ENCODE measurements at places on chromosomes 2 and 18.

- no peak for DNase-seq
Measured at GRCh38 chr2:230217424-230217823, 2.4 kb downstream of the SP110 start.

DNA sequence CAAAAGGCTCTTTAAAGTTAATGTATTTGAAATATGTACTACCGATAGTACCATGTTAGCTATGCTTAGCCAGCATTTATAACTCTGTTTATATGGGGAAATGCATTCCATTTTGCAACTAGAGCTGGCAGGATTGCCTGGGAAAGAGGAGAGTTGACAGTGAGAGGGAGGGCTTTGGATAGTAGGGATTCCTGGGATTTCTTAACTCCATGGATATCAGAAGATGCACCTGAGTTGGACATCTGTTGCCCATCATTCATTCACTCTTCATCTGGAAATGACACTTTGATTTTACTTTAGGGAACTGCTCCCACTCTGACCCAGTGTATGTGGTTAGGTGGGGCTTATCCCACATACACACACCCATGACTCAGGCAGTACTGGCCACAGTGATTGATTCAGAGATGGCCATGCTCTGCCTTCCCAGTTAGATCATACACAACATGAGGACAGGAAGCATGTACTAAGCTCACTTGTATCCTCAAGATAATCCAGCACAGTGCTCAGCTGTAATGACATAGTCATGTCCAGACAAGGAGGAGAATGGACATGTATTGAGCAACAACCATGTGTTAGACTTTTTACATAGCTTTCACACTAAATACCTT is 248.8 kb downstream of the MREG start:
- peak; percentile 91 for DNase-seq

- no peak for DNase-seq
Measured at GRCh38 chr2:190849774-190850173, 30.8 kb upstream of the GLS start.

- DNase-seq, result no peak
Measured at GRCh38 chr2:127650041-127650784, 4.3 kb downstream of the GPR17 start.

DNA sequence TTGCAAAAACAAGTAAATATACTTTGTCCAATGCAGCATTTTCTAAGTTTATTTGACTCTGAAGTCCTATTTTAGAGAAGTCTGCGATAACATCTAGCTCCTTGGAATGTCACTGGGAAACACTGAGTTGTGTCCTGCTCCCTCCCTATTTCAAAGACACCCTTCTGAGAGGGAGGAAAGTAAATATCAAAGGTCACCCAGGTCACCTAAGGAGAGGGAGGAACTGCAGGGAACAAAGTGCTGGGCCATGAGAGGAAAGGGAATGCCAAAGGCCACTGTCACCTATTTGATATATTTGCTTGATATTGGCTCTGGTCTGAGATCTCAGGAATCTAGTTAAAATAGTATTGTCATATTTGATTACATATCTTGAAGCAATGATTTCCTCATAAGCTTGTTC is 201.3 kb downstream of the GCA start:
- no peak for DNase-seq

DNA sequence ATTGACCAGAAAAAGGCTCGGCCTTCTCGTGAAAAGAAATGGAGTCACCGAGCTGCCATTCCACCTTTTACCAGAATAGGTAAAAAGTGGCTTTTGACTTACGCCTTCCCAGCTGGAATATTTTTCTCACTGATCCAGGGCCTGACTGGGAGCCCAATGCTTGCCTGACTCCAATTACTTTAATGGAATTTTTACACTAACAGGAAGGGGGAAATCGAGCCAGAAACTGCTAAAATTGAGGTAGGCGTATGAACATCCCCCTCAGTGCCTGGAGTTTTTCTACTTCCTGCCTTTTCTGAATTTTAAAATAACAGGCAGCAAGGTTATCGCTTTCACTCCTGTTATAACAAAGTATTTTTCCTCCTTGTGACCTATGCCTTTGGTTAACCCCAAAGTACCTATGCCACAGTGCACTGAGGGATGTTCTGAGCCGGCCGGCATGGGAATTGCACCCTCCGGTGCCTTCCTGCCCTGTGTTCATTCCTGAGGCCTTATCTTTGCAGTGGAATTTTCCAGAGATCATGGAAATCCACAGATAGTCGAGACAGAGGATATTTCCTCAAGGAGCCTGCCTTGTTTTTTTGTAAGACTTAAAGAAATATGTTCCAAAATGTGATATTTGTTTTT is 18.3 kb upstream of the RPL31 start:
- no peak for DNase-seq

DNA sequence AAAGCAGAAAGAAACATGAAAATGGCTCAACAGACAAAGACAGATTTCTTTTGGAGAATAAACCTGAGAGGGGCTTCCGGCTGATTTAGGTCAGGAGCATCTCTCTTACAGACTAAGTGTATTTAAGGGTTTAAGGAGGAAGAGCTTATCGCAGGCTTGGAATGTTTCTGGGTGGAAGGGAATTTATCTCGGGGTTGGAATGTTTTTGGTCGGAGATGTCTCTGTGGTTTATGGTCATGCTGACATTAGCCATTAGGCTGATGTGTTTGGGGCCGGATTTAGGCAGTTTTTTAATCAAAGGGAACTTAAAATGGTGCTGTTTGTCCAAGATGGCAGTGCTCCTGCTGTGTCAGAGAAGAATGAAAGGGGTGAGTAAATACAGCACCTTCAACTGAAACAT is 14.4 kb upstream of the PSMA8 start:
- DNase-seq, result no peak

GRCh38 chr2:44330801-44331200 is 30.5 kb downstream of the PREPL start:
- no peak for DNase-seq

DNA sequence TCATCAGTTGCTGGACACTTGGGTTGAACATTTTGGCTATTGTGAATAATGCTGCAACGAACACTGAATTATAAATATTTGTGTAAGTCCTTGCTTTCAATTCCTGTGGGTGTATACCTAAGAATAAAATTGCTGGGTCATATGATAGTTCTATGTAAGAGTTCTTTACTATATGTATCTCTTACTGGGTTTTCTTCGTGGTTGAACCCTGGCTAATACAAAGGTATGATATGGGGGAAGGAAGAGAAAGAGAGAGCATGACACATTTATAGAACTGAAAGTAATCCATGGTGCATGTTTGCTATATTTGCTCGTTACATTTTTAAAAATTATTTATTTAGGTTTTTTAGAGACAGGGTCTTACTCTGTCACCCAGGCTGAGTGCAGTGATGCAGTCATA is 143.1 kb upstream of the GAREM1 start:
- no peak for DNase-seq

- no peak for DNase-seq
Measured at GRCh38 chr2:11079136-11079824, 76.0 kb upstream of the SLC66A3 start.

- DNase-seq, result no peak
Measured at GRCh38 chr2:179250095-179250494, 14.5 kb downstream of the SESTD1 start.

DNA sequence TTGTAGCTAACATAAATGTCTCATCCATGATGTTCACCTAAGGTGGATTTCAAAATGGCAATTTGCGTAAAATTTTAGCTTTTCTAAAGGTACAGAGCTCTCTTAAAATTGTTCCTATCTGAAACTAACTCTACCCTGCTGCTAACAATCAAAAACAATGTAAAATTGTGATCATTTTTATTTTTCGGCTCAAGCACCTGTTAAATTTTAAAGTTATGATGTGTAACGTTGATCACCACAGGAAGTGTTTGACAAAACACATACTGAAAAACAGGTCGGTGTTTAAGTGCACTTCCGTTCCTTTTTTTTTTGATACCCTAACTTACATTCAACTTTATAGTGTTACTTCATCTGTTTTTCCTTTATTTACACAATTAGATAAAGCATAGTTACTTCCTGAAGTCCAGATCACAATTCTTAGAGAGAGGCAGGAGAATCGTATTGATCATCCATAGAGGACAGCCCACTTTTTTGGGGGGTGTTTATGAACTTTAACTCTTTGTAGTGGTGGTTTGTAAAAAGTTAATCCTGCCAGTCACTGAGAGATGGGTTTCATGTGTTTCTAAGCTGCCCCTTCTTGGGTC is 6.0 kb upstream of the NCK2 start:
- DNase-seq, result no peak

GRCh38 chr2:127465258-127465657 is 47.0 kb downstream of the PROC start:
- no peak for DNase-seq

- DNase-seq, result no peak
Measured at GRCh38 chr2:175431101-175431946, 249.8 kb upstream of the ATP5MC3 start.

DNA sequence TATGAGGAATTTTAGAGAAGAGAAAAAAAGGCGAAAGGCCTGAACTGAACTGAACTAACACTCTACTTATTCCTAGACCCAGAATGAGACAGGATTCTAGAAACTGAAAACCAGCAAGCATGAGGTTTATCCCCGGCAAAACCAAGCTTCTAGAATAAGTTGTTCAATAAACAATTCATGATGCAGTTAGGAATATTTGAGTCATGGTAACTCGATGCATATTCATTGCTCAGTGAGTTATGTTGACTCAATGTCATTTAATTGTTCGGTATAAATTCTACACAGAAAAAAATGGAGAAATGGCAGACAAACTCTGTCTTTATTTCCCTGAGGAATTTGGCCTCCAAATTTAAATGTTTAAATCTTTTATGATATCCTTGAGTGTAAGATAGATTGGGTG is 321.5 kb downstream of the SATB2 start:
- no peak for DNase-seq

- no peak for DNase-seq
Measured at GRCh38 chr18:79615091-79615490, 64.5 kb upstream of the CTDP1 start.

GRCh38 chr2:68878753-68879152 is 7.6 kb upstream of the BMP10 start:
- no peak for DNase-seq

- DNase-seq, result no peak
Measured at GRCh38 chr2:231512222-231512621, 18.0 kb downstream of the NMUR1 start.

DNA sequence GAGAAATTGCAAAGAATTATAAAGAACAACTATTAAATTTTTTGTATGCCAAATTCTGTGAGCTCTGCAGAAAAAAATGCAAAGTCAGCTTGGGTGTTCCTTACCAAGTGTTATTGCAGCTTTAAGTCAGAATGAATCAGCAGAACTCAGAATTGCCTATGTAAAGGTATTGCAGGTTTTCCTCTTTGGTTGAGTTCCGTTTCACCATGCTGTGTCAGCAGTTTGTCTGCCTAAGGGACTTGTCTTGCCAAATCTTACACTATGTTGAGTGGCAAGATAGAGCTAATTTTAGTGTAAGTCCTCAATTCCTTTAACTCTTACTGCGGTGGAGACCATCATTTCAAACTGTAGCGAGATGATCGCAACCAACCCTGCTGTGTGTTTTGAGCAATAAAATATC is 38.8 kb downstream of the ADAM23 start:
- DNase-seq, result no peak

GRCh38 chr2:205660521-205661124 is 21.7 kb upstream of the NRP2 start:
- DNase-seq, result peak; percentile 98

DNA sequence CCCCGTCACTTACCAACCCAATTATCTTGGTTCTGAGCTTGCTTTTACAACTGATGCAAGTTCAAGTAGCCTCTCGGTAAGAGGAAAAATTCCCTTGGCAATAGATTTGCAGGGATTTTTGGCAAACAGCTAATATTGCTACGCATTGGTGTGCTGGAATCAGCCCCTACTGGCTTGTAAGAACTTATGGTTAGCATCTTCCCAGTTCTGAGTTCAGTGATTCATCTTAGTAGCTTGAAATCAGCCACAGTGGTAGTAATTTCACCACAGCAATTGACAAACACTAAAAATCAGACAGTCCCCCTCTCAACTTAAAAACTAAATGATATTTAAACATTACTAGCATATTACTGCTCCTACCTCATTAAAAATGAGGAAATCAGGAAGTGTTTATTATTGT is 5.9 kb upstream of the RAX start:
- DNase-seq, result no peak

DNA sequence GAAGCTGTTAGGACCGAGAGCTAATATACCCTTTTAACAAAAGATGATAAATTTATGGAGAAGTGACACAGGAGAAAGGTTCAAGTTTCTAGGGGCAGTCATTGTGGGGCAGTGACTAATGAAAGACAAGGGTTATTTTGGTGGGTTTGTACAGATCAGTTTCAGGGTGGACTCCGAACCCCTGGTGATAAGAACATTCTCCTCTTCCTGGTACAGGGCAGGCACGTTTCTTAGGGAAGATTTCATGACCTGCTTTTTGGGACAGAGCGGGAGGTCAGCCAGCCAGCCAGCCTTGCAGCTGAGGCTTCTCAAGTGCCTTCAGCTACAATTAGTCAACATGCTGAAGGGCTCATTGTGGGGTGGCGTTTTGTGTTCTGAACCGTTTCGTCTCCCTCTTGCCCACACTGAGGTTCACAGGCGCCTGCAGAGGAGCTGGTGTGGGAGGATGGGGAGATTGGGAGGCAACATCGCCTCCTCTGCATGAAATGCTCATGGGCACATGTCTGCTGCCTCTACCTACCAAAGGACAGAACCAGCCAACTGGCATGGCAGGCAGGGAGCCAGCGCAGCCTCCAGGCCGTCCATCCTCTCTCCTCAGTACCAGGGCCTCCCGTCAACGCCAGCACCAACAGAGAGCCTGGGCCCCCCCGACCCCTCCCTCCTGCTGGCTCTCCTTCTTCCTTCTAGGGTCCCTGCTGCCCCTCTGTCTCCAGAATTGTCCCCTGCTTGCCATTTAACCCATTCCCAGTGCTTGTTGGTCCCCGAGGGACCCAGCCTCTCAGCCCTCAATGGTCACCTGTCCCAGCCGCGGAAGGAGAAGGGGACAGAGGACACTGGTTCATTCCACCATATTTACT is 9.6 kb downstream of the CHMP1B start:
- DNase-seq, result no peak

DNA sequence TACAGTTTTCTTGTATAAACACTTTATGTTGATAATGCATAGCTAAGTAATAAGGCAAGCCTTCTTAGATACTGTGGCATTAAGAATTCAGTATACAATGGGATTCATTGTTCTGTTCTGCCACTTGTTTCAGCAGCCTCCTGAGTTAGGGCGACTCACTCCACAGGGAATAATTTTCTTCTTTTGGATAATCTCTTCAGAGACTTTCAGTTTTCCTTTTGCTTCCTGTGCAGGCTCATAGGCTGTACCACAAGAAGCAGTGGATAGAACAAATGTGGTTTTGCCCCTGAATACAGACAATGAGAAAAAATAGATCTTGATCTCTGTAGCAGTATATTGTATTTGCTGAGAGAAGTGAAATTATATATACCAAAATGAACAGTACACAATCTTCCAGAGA is 298.0 kb downstream of the ZNF407 start:
- DNase-seq, result no peak

GRCh38 chr18:6397931-6398566 is 16.7 kb downstream of the L3MBTL4 start:
- no peak for DNase-seq
